ENCODE measurements at places on chromosomes 6 and 20. TPM values are rescaled to one million over a fixed set of nuclear protein-coding genes. Genes with fewer than 3 reads are reported as not detected.

DNA sequence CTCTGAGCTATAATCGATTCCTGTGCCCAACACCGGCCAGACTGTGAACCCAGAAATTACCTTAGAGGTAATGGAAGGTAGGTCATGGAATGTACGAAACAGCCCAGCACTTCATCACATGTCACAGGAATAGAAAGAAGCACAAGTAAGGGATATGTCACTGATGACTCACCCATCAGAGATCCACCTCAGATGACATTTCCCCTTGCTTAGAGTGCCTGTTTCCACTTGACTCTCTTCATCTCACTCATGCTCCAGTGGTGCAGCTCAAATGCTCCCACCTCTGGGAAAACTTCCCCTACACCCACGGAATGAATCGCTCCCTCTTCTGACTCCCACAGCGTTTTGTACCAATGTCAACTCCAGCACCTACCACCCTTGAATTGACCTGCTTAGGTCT is 381.6 kb upstream of the CNR1 start:
- H3K4me1 ChIP-seq = no peaks in the 10 kb centered on the region
- H3K4me3 ChIP-seq = no peak overlapping the region
- no peak overlapping the region for H3K27ac ChIP-seq
- no peaks in the 10 kb centered on the region for H3K27me3 ChIP-seq
- no peaks in the 10 kb centered on the region for H3K36me3 ChIP-seq
- no peak for DNase-seq

DNA sequence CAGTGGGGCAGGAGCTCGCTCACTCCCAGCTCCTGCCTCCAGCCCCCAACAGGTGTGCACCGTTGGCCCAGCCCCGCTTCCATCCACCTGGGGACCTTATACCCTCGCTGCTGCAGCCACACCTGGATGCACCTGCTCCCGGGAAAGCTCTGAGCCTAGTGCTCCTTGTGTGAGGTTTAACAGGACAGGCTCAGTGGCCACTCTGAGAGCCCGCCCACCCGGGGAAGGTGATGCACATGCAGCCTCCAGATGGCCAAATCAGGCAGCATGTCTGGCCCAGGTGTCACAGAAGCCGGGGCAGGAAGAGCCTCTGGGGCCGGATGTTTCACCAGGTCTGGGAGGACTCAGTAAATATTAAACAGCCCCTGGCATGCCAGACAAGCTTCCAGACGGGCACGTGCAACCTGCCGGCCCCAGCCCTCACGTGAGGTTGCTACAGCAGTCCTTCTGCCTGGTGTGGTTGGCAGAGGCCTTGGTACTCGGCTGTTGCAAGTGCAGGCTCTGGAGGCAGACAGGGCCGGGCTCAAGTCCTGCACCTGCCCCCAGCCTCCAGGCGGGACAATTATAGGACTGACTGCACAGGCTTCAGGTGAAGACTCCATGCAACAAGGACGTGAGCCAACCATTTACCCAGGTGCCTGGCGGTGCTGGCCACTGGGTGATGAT is 66.9 kb downstream of the RIPOR3 start:
- H3K36me3 ChIP-seq = no peaks in the 10 kb centered on the region
- no peak overlapping the region for H3K27ac ChIP-seq
- H3K4me1 ChIP-seq = peaks cover 5% of the 10 kb centered on the region
- no peak overlapping the region for H3K4me3 ChIP-seq
- peak; percentile 92 for DNase-seq

DNA sequence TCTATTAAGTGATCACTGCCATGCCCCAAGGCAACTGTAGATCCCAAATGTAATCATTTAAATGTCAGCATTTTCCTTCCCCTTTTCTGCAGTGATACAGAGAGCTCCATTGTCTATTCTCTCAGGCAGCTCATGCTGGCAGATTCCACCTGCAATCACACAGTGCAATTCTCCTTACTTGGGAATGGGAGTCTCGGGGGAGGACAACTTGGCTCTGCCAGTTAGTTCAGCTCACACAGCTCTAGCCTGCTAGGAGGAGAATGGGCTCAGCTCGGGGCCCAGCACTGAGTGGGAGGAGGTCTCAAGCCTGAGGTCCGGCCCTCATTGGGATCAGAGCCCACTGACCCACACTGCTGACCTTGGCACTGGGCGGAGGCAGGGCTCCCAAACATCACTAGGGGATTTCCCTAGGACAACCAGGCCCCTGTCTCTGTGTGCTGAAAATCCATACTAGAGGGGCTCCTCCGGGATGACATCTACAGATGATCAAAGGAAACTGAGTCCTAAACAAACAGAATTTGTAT is 109.2 kb upstream of the ASF1A start:
- no peaks in the 10 kb centered on the region for H3K36me3 ChIP-seq
- H3K4me3 ChIP-seq = no peak overlapping the region
- no peak for DNase-seq
- no peak overlapping the region for H3K27ac ChIP-seq
- no peaks in the 10 kb centered on the region for H3K27me3 ChIP-seq

DNA sequence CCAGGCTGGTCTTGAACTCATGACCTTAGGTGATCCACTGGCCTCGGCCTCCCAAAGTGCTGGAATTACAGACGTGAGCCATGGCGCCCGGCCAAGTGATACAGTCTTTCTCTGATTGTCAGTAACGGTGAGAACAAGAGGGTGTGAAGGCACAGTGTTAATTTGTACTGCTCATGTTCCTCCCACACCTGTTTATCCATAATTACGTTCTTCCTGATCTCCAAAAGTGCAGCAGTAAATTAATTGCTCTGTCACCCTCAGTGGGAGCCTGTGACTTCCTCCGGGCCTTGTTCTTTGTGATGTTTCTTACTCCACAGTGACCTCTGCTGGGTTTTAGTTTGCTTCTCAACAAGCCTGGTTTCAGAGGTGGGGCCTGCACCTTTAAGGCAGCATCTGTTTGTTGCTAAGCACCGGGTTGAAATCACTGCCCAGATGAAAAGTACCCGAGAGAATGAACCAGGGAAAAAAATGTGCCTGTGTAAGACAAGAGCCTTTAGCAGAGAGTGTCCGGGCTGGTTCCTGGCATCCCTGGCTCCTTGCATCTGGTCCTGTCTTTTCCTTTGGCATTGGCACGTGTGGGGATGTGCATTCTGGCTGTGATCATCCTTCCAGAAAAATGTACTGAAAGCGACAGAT is 89.1 kb upstream of the CLDN20 start:
- DNase-seq = peak; percentile 51
- no peaks in the 10 kb centered on the region for H3K4me1 ChIP-seq
- H3K27me3 ChIP-seq = no peaks in the 10 kb centered on the region
- no peak overlapping the region for H3K27ac ChIP-seq

GRCh38 chr6:56246541-56246880 is 869 bp downstream of the COL21A1 start:
- no peak for DNase-seq
- H3K4me3 ChIP-seq = no peak overlapping the region
- H3K27ac ChIP-seq = no peak overlapping the region
- H3K4me1 ChIP-seq = no peaks in the 10 kb centered on the region
- H3K36me3 ChIP-seq = no peaks in the 10 kb centered on the region

DNA sequence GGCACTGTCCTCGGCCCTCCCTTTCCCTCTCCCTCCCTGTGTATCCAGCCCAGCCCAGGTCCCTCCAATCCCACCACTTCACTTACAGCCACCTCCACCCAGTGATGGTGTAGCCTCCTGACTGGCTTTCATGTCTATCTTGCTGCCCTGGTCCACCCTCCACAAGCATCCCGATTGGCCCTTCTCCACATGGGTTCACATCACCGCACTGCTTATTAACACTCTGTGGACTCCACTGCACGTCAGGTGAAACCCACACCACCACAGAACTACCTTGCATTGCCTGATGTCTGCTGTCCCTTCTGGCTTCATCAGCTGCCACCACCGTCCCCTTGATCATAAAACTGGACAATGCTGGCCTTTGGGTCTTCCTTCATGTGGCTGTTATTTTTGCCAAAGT is 220.4 kb upstream of the ARID1B start:
- H3K27me3 ChIP-seq = no peaks in the 10 kb centered on the region
- no peaks in the 10 kb centered on the region for H3K4me1 ChIP-seq
- no peak for DNase-seq
- H3K36me3 ChIP-seq = no peaks in the 10 kb centered on the region
- no peak overlapping the region for H3K4me3 ChIP-seq

- no peaks in the 10 kb centered on the region for H3K27me3 ChIP-seq
- H3K4me1 ChIP-seq = peaks cover 23% of the 10 kb centered on the region
- no peak for DNase-seq
- no peaks in the 10 kb centered on the region for H3K36me3 ChIP-seq
- H3K27ac ChIP-seq = no peak overlapping the region
Observed at GRCh38 chr6:157092736-157093135, 230.6 kb downstream of the TMEM242 start.

- no peaks in the 10 kb centered on the region for H3K36me3 ChIP-seq
- no peaks in the 10 kb centered on the region for H3K27me3 ChIP-seq
- no peaks in the 10 kb centered on the region for H3K4me1 ChIP-seq
Observed at GRCh38 chr6:105135056-105135455, 44.8 kb downstream of the POPDC3 start.

DNA sequence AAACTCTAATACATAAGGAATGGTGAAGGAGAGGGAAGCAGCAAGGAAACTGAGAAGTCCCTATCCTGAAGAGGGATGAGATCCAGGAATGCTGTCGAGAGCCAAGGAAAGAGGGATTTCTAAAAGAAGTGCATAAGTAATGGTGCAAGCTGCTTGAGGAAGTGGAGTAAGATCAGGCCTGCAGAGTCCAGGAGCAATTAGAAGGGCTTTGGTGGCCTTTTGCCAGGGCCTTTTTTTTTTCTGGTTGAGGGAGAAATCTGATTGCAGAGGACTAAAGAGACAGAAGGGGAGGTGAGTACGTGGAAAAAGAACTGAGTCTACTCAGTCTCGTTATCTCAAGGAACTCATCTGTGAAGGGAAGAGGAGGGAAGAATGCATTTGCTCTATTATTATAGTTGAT is 396.2 kb downstream of the UTRN start:
- H3K27me3 ChIP-seq = no peaks in the 10 kb centered on the region
- DNase-seq = no peak
- no peak overlapping the region for H3K4me3 ChIP-seq
- no peaks in the 10 kb centered on the region for H3K4me1 ChIP-seq
- no peaks in the 10 kb centered on the region for H3K36me3 ChIP-seq

GRCh38 chr6:116287689-116288282 is 8.1 kb upstream of the TSPYL1 start:
- no peaks in the 10 kb centered on the region for H3K27me3 ChIP-seq
- no peaks in the 10 kb centered on the region for H3K4me1 ChIP-seq
- no peaks in the 10 kb centered on the region for H3K36me3 ChIP-seq

GRCh38 chr20:25538838-25539665 is 46.3 kb downstream of the NINL start:
- H3K27me3 ChIP-seq = no peaks in the 10 kb centered on the region
- H3K4me1 ChIP-seq = peaks cover 16% of the 10 kb centered on the region
- peak overlapping the region; percentile 84 for H3K27ac ChIP-seq
- DNase-seq = peak; percentile 93

DNA sequence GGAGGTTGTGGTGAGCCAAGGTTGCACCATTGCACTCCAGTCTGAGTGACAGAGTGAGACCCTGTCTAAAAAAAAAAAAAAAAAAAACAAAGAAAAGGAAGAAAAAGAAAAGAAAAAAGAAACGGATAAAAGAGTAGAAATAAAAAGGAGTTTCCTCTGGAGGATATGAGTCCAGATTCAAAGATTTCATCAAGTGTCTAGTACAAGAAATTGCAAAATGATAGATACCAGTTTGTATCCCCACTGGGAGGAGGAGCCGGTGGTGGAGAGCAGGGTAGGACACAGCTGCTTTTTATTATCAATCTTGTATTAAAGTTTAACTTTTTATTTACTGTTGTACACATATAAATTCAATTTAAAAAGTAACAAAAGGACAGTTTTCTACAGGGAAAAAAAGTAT is 113.9 kb downstream of the BMP7 start:
- no peak overlapping the region for H3K27ac ChIP-seq
- no peak overlapping the region for H3K4me3 ChIP-seq
- no peak for DNase-seq
- H3K4me1 ChIP-seq = no peaks in the 10 kb centered on the region
- H3K27me3 ChIP-seq = no peaks in the 10 kb centered on the region
- no peaks in the 10 kb centered on the region for H3K36me3 ChIP-seq

DNA sequence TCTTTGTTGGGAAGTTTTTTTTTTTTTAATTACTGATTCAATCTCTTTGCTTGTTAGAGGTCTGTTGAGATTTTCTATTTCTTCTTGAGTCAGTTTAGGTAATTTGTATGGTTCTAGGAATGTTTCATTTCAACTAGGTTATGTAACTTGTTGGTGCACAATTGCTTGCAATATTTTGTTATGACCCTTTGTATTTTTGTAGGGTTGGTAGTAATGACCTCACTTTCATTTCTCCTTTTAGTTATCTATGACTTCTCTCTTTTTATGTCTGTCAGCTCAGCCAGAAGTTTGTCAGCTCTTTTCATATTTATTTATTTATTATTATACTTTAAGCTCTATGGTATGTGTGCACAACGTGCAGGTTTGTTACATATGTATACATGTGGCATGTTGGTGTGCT is 51.1 kb upstream of the SLC24A3 start:
- no peaks in the 10 kb centered on the region for H3K4me1 ChIP-seq
- no peak overlapping the region for H3K4me3 ChIP-seq
- no peaks in the 10 kb centered on the region for H3K36me3 ChIP-seq
- H3K27me3 ChIP-seq = no peaks in the 10 kb centered on the region
- no peak overlapping the region for H3K27ac ChIP-seq

DNA sequence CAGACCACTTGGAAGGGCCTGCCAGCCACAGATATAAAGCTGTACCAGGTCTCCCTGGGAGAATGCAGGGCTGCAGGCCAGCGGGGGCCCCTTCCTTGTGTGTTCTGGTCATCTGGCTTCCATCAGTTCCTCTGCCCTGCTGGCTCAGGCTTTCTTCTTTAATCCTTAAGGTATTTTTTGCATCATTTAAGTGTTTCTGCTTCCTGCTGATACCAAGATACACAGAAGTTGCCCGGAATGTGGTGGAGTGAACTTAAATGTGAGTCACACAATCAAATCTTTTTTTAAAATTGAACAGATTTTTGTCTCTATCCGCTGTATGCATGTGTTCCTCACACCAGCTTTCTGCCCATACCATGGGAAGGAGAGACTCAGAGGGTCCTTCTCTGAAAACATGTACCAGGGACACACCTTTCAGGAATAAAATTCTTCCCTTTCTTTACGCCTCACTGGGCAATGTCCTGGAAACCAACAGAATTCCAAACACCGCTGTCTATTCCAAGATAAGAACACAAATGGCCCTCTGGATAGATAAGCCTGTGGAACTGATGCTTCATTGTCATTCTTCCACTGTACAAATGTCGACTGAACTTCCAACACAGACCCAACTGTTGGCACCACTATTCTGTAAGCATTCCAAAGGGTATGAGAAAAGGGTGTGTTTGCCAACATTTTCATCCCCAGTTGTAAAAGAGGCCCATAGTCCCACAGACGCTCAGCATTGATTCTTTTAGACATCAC is 206.2 kb upstream of the MYLIP start:
- H3K4me1 ChIP-seq = no peaks in the 10 kb centered on the region
- no peaks in the 10 kb centered on the region for H3K27me3 ChIP-seq
- H3K4me3 ChIP-seq = no peak overlapping the region
- no peak for DNase-seq
- H3K36me3 ChIP-seq = no peaks in the 10 kb centered on the region

The CTAGE9 gene
- total RNA-seq = not detected

The HCK gene
- 4.4 TPM for total RNA-seq

The TRAPPC3L gene
- total RNA-seq = 0.12 TPM

The OR2H2 gene
- total RNA-seq = not detected

The C6orf120 gene
- total RNA-seq = 17.2 TPM

The PDYN gene
- total RNA-seq = not detected

The THEMIS gene
- total RNA-seq = 0.17 TPM

The ATP9A gene
- total RNA-seq = 10.5 TPM

All from right lobe of liver (tissue), 6 donors.